ENCODE measurements at places on chromosomes 2 and 18.

- DNase-seq = no peak
These were observed 118.7 kb upstream of the NRP2 start for GRCh38 chr2:205563646-205564045.

DNA sequence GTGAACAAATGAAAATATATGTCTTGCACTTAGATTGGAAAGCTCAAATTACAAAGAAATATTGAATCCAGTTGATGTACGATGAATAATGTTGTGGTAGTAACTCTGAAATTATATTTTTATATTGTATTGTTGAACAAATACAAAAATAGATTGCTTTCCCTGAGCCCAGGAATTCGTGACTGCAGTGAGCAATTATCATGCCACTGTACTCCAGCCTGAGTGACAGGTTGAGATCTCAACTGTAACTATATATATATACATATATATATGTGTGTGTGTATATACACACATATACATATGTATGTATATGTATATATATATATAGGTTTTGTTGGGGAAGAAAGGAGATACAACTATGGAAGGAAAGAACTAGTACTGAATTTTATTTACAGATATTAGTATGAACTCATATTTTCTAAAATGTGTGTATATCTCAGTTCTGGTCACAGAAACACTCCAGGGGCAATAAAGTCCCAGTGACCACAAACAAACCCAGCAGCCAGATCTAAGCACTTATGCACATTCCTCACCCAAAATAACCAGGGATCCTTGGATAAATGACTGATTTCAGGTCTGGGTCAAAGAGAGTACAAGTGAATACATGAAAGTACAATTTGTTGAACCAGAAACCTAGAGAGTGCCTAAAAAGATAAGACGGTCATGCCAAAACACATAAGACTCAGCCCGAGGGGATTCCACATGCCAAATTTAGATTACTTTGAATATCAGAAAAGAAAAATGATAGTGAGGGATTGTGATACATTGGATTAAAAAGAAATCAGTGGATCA, 146.3 kb downstream of the TMX3 start:
- no peak for DNase-seq

DNA sequence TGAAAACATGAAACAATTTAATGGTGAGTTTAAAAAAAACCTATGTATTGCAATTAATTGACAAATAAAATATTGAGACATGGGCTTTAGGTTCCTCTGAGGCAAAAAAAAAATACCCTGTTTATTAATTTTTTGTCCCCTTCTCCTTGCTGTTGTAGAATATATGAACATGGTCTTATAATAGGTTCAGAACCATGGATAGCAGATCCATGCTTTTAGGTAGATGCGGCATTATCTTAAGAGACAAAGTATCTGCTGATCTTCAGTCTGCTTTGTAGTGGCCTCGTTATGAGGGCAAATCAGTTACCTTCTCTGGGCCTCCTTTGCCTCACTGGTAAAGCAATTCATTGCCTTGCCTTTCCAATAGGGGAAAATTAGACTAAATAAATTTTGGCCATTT, 850.7 kb downstream of the NRXN1 start:
- DNase-seq = no peak

- no peak for DNase-seq
These were observed 457.5 kb upstream of the FANCL start for GRCh38 chr2:58698620-58699019.

DNA sequence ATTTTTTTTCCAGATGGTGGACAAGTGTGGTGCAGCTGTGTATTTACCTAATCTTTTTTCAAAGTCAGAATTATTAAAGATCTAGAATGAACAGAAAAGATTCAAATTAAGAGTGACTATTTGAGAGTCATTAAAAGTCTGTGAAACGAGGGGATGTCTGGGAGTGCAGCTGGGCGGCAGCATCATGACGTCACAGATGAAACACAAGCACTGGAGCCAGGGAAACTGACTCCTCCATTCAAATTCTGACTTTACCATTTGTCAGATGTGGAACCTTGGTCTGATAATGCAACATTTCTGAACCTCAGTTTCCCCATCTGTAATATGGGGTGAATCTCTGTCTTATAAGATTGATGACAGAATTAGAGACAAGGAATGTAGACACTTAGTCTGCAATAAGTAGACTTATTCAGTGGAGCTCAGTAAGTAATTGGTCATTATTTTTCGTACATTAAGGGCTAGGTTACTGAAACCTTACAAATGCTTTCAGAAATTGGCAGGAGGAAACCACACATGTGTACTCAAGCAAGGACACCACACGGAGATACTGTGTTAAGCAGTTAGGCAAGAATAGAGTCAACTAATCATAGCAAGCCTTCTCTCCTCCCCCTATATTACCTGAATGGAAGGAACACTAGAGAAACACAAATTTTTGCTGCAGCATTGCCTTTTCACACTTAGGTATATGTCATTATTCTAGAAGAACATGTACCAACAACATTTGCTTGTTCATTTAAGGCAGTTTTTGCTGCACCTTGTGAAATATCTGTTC, 27.8 kb upstream of the CXXC1 start:
- no peak for DNase-seq

DNA sequence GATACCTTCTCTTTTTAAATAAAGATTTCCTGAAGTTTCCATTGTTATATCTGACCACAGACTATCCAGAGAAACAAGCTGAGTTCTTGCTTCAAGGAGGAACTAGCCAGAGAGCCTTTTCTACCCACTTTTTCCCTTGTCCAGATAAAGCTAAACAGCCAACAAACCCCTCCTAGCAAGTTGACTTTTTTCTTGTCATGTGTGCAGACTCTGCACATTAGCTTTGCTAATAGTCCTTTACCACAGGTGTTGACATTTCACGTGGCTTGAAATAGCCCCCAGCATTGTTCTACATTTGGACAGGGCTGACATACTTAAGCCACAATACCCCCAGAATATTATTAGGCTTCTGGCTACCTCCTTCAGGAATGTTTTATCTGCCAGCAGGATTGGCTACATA, 40.7 kb downstream of the PCBP1 start:
- DNase-seq = no peak

GRCh38 chr2:99325384-99325783, 10.7 kb downstream of the TXNDC9 start:
- DNase-seq = no peak

DNA sequence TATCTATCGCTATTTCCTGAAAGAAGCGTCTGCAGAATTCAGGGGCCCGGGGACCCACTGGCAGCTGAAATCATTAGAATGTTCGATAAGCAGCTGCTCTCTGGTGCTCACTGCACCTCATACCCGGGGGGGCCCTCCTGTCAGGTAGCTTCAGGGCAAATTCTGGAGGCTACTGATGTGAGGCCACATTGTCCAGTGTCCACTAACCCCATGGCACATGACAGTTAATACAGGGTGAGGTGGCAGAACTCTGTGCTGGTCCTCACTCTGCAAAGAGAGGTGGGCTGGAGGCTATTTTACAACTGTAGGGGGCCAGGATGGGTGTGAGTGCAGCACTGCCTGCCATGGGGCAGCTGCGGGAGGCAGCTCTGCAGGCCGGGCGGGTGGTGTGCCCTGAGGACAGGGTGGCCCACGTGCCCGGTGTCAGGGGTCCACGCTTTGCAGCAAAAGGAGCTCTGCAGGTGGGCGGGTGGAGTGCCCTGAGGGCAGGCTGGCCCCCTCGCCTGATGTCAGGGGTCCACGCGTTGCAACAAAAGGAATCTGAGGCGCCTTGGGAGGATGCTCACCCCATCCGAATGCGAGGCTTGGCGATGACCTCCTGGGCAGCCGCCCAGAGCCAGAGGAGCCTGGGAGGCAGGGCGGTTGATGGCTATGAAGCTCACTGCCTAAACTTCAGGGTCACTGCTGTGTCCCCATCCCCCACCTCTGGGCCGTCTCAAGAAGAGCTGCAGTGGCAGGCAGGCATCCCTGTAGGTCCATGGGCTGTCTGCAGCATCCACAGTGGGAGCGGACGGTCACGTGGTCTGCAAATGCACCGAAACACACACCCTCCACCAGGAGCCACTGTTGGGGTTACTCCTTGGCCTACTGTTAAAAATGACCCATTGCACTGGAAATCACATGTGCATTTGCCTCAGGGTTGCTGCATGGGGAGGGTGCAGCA, 207.0 kb upstream of the SALL3 start:
- DNase-seq = no peak

DNA sequence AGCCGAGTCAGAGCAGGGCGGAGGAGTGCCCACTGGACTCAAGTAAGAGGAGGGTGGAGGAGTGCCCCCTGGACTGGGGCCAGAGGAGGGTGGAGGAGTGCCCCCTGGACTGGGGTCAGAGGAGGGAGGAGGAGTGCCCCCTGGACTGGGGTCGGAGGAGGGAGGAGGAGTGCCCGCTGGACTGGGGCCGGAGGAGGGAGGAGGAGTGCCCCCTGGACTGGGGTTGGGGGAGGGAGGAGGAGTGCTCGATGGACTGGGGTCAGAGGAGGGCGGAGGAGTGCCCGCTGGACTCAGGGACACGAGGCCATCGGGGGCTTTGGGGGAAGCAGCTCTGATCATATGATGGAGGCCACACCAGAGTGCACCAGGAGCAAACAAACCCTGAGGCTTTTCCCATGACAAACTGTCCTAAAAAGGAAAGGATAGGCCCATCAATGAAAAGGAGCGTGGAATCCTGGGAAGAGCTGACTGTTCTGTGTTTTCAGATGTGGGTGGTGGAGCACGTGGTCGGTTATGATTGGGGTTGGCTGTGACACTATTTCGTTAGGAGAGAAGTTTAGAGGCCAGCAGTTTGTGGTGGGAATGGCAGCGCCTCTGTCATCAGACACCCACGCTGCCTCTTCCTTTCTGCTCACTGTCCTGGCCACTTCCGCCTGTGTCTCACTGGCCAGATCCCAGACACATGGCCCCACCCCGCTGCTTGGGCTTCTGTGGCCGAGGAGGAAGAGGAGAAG, 24.5 kb upstream of the HPCAL1 start:
- DNase-seq = no peak

- no peak for DNase-seq
These were observed 85.7 kb downstream of the ACTR2 start for GRCh38 chr2:65313126-65313953.

DNA sequence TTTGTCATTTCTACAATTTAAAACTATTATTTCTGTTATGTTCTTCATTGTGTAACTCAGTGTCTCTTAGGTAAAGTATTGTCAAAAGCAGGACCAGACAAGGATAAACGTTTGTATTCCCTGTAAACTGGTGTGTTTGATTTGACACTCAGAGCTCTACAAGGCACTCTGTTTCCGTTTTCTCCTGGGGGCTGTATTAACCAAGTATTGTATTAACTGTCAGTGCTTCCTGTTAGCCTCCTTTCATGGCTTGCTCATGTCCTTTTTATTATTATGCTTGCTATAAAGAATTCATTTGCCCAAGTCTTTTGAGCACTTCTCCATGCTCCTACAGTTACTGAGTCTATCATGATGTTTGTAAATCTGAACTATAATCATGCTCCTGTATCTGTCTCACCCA, 323.7 kb downstream of the LPIN1 start:
- DNase-seq = no peak

- no peak for DNase-seq
These were observed 1.3 kb upstream of the ANKRD12 start for GRCh38 chr18:9135081-9135911.

DNA sequence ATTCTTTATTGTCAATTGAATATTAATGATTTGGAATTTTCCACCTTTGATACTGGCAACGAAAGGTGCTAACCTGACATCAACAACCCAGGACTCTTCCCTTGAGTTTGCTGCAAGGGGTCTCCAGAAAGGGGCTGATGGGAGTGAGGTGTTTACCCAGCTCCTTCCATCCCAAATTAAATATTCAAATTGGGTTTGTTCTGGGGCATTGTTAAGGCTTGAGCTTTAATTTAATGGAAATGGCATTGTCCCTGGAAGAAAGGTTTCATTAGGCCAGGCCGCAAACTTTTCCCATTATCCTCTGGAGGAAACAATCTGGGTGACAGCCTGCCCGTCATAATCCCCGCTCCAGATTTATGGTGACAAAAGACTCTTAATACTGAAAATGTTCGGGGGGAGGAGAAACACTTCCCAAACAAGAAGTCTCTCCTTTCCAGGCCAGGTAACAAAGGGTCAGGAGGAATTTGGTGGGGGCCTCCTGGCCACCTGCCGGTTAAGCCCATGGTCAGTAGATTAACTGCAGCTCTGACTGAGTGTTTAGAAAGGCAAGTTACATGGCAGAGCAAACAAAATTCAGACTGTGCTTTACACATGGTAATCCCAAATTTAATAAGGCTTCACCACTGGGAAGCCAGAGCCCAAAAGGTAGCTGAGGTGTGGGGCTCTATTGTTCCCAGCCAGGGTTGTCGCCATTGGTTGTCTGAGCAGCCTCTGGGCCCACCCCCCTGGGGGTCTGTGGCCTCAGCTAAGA, 151.4 kb upstream of the SIX3 start:
- no peak for DNase-seq

DNA sequence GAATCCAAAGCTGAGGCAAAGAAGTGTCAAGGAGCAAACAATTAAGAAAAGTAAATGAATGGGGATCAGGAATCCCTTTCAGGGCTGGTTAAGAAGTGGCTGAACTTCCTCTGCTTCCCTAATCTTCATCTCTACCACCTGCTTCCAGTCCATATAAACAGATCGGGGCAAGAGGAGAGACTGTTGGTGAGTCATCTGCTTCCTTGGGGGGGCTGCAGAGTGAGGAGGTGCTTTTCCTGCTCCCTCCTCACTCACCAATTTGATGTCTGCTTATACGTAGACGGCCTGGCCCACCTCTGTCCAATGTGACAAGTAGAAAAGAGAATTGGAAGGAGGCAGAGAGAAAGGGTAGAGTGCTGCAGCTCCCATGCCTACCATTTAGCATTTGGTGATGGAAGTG, 68.4 kb downstream of the NAB1 start:
- DNase-seq = no peak

GRCh38 chr2:57370882-57371585, 675.6 kb upstream of the VRK2 start:
- DNase-seq = no peak

DNA sequence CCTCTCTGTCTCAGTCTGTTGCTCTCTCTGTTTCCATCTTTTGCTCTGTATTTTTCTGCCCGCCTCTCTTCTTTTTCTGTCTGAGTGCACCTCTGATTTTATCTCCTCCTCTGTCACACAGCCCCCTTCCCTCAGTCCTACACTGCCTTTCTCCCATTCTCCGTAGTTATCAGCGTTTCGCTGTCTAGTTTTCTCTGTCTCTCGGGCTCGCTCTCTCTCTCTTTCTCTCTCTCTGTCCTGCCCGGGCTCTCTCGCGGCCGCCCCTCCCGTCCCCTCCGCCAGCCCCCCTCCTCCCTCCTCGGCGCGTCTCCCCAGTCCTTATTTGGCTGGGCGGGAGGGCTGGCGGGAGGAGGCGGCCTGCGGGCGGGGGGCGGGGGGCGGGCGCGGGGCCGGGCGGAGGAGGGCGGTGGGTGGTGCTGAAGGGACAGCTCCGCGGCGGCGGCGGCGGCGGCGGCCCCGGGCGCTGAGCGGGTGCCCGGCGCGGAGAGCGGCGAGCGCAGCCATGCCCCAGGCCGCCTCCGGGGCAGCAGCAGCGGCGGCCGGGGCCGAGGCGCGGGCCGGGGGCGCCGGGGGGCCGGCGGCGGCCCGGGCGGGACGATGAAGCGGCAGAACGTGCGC, at the start of gene KCNK3:
Gene KCNK3 (plus strand): TSS at position 444 of the 618 bp plus-strand sequence. CDS start 154 bp downstream, at position 598.
- no peak for DNase-seq

GRCh38 chr2:118865106-118865505, 17.7 kb upstream of the EN1 start:
- no peak for DNase-seq
